Mesenchymal stem cell (in vitro differentiated cells and primary cell): ENCODE measurements at places on chromosomes 13 and 19.

- H3K4me1 ChIP-seq, result peaks cover 2% of the 10 kb centered on the region
- no peak for DNase-seq
- H3K27ac ChIP-seq, result no peak overlapping the region
- peaks cover 8% of the 10 kb centered on the region for H3K36me3 ChIP-seq
Observed at GRCh38 chr13:23760000-23760399, 129.2 kb downstream of the MIPEP start.

GRCh38 chr13:47220453-47221140 lies 323.7 kb upstream of the HTR2A start:
- no peak overlapping the region for H3K4me3 ChIP-seq
- no peaks in the 10 kb centered on the region for H3K4me1 ChIP-seq
- peak; percentile 27 for DNase-seq
- H3K27ac ChIP-seq, result no peak overlapping the region
- H3K27me3 ChIP-seq, result no peaks in the 10 kb centered on the region

DNA sequence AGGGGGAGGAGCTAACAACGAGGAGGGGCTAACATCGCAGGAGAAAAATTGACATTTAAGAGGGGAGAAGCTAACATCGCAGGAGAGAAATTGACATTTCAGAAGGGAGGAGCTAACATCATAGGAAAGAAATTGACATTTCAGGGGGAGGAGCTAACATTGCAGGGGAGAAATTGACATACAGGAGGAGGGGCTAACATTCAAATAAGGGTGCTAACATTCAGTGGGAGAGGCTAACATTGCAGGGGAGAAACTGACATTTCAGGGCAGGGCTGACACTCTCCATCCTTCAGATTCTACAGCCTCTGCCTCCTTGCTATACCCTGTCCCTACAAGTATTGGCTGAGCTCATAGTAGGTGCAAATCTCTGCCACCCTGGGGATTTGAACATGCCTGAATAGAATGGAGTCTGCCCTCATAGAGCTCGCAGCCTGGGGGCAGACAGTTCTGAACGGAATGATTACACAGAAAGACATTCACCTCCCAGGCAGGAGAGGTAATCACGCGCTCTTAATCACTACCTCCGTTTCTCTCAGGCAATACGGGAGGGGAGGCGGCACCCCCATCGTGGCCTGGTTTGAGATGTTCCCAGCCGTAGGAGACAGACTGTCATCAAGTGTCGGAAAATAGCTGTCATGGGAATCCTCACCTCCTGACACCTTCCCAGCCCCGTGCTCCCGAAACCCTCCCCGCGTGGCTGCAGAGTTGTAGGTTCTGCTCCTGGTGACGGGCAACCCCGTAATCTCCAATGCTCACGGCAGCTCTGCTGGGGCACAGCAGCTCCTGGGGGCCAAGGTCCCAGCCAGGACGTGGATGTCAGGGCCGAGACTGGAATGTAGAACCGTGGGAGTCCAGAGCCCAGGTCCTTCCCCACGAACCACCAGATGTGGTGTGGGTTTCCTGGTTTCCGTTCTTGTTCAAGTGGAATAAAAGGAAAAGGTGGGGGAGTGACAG lies 9.5 kb downstream of the GPR32 start:
- no peaks in the 10 kb centered on the region for H3K36me3 ChIP-seq
- H3K27me3 ChIP-seq, result no peaks in the 10 kb centered on the region
- no peaks in the 10 kb centered on the region for H3K4me1 ChIP-seq
- H3K4me3 ChIP-seq, result no peak overlapping the region
- no peak overlapping the region for H3K27ac ChIP-seq

GRCh38 chr13:76884186-76884906 lies 1.9 kb downstream of the KCTD12 start:
- no peaks in the 10 kb centered on the region for H3K36me3 ChIP-seq
- peaks cover 12% of the 10 kb centered on the region for H3K4me1 ChIP-seq
- peaks cover 4% of the 10 kb centered on the region for H3K27me3 ChIP-seq

- no peak for DNase-seq
- no peak overlapping the region for H3K27ac ChIP-seq
- no peaks in the 10 kb centered on the region for H3K36me3 ChIP-seq
- no peaks in the 10 kb centered on the region for H3K27me3 ChIP-seq
Observed at GRCh38 chr13:26259634-26260033, 5.7 kb downstream of the CDK8 start.

DNA sequence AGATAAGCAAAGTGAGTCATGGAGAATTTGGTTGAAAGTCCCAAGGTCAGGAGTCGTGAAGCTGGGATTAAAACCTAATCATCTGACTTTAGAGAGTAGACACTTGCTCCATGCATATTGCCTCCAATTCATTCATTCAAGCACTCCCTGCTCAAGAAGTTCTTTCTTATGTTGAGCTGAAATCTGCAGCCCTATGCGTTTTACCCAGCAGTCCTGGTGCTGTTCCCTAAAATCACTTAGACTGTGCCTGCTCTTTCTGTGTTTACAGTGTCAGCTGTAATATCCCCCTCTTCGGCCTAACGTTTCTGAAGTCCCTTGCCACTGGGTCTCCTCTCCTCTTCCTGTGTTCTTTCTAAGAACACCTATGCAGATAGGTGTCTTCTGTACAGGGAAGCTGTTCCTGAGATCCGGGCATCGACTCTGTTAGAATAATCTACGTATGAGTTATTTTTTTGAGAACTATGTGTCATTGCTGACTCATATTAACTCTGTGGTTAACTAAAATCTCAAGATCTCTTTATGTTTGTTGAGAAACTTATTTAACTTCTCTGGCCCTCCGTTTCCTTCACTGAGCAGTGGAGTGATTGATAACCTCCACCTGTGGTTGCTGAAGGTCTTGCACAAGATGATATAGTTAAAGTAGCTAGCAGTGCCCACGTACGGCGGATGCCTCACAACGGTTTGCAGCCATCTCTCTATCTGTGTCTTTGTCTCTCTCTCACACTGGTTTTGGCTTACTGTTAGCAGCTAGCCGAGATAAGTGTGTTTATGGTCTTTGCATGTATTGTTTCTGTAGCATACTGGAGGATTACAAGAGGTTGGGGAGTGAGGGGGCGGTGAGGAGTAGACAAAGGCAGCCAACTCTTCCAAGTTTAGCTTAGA lies 4.7 kb downstream of the ALOX5AP start:
- no peaks in the 10 kb centered on the region for H3K27me3 ChIP-seq
- peak overlapping the region; percentile 76 for H3K27ac ChIP-seq
- peaks cover 26% of the 10 kb centered on the region for H3K4me1 ChIP-seq

GRCh38 chr13:79501538-79502232 lies 20.7 kb downstream of the NDFIP2 start:
- H3K4me3 ChIP-seq, result no peak overlapping the region
- no peaks in the 10 kb centered on the region for H3K4me1 ChIP-seq
- no peak overlapping the region for H3K27ac ChIP-seq
- no peaks in the 10 kb centered on the region for H3K27me3 ChIP-seq
- no peaks in the 10 kb centered on the region for H3K36me3 ChIP-seq

DNA sequence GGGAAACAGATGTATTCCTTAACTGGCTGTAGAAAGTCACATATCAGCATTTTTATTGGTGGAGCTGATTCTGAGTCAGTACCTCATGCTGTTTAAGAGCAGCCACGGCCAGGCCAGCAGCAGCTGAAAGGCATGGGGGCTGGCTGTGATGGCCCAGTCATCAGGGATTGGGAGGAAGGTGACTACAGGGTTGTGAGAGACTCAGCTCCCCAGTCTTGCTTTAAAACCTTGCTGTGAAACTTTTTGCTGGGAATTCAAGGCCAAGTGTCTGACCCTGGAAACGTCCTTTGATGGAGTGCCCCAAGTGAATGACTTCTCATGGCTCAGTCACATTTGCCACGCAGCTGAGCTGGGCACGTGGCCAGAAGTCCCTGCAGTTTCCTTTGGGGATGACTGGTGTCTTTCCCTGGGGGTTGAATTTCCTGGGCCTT lies 39.1 kb upstream of the RNF113B start:
- peaks cover 25% of the 10 kb centered on the region for H3K4me1 ChIP-seq
- peak overlapping the region; percentile 75 for H3K27ac ChIP-seq
- peaks cover 13% of the 10 kb centered on the region for H3K36me3 ChIP-seq
- no peaks in the 10 kb centered on the region for H3K27me3 ChIP-seq
- peak; percentile 94 for DNase-seq
- H3K4me3 ChIP-seq, result no peak overlapping the region

DNA sequence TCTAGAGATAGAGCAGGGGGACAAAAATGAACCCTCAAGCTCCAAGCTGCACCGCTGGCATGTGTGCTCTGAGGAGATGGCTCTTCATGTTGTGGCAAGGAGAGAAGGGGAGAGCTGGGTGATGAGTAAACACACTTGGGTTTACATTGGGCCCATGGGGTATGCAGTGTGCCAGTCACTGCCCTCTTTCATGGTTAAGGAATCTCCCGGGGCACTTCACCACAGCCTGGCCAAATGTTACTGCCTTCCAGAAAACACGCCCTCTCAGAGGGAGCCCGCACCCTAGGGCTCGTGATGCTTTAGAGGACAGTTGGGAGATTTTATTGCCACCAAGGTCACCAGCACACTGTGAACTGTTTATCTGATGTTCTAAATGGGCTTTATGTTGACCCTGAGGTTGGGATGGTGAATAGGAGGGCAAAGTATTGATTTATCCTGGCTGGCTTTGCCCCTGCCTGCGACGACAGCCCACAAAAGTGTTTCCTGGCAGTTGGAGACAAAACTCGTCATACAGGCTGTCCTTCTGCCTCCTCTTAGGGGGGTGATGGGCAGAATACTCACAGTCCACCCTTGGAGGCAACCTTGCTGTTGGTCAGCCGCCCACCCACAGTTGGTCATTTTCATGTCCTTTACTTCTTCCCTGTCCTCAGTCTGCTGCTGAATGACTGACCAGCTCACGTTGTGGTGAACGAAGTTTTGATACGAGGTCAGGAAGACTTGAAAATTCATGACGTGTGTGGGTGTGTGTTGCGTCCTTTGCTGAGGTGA lies 156.9 kb downstream of the STK24 start:
- no peaks in the 10 kb centered on the region for H3K4me1 ChIP-seq
- no peak for DNase-seq
- H3K27ac ChIP-seq, result no peak overlapping the region
- no peak overlapping the region for H3K4me3 ChIP-seq

- no peak overlapping the region for H3K4me3 ChIP-seq
- H3K36me3 ChIP-seq, result no peaks in the 10 kb centered on the region
- no peaks in the 10 kb centered on the region for H3K4me1 ChIP-seq
Observed at GRCh38 chr13:94952787-94953186, 240.4 kb upstream of the SOX21 start.

DNA sequence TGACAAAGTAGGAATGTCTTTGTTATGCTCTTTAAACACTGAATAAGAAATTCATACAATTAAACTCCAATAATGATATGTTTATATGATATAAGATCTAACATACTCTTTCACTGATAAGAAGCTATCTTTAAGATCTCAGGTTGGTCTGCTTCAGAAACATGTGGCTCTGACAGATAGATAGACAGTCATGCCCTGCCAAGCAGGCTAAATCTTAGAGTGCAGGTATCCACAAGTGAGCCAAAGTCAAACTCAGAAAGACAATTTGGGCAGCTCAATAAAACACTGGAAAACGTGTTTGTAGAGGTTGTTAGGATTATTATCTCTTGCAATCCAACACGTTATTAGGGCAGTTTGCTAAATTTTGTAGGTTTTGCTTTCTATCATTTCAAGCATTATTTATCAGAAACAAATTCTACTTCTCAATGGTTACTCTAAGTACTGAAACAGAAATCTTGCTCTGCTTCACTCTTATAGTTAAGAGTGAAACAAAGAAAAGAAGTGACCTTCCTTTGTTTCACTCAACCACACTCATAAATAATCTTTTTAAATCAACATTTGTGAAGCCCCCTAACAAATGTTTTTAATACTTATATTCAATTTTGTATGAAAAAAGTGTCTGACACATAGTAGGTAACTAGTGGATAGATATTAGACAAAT lies 1255.6 kb downstream of the DIAPH3 start:
- no peak overlapping the region for H3K4me3 ChIP-seq
- H3K27ac ChIP-seq, result no peak overlapping the region

DNA sequence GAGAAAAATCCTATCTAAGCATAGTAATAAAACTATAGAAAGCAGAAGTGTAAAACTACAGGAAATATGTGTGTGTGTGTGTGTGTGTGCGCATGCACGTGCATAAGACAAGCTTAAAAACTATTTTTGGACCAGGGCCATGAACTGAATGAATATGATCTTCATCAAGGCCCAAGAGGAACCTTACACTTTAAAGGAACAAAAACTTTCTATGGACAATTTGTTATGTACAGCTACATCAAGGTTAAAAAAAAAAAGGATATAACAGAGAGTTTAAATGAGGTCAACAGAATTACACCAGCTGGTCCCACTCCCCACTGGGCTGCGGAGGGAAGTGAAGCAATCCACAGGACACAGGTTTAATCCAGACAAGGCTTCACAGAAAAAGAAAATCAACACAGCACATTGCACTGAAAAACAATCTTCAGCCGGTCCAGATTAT lies 151.1 kb downstream of the LHFPL6 start:
- DNase-seq, result peak; percentile 68
- no peaks in the 10 kb centered on the region for H3K36me3 ChIP-seq
- H3K4me1 ChIP-seq, result no peaks in the 10 kb centered on the region
- peak overlapping the region; percentile 18 for H3K27ac ChIP-seq

- no peak overlapping the region for H3K4me3 ChIP-seq
- no peaks in the 10 kb centered on the region for H3K27me3 ChIP-seq
- H3K27ac ChIP-seq, result no peak overlapping the region
- H3K4me1 ChIP-seq, result peaks cover 6% of the 10 kb centered on the region
Observed at GRCh38 chr19:6801485-6802086, 29.1 kb downstream of the VAV1 start.

GRCh38 chr13:109140479-109141349 lies 511.3 kb downstream of the MYO16 start:
- peak overlapping the region; percentile 44 for H3K4me3 ChIP-seq
- H3K36me3 ChIP-seq, result no peaks in the 10 kb centered on the region
- H3K4me1 ChIP-seq, result no peaks in the 10 kb centered on the region
- DNase-seq, result no peak

GRCh38 chr19:52691737-52692136 lies 43.1 kb downstream of the ZNF611 start:
- no peak overlapping the region for H3K4me3 ChIP-seq
- H3K27me3 ChIP-seq, result no peaks in the 10 kb centered on the region
- no peak for DNase-seq

DNA sequence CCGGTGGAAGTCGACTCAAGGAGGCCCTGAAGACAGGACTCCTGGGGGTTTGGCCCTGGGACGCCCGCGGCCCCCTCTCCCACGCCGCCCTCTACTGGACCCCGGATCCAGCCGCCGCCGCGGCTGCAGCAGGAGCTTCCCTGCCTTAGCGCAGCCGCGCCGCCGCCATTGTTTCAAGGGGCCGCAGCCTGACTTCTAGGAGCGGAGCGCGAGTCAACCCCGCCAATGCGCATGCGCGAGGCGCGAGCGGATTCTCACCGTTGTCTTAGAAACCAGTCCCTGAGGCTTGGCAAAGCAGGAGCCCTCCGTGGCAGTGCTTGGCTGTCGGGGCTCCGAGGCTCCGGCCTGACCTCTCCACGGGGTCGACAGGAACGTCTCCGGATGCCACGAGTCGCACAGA lies 19.1 kb upstream of the ZNF420 start:
- peaks cover 3% of the 10 kb centered on the region for H3K36me3 ChIP-seq
- no peak overlapping the region for H3K4me3 ChIP-seq
- no peaks in the 10 kb centered on the region for H3K4me1 ChIP-seq
- no peak overlapping the region for H3K27ac ChIP-seq
- no peaks in the 10 kb centered on the region for H3K27me3 ChIP-seq

- H3K4me3 ChIP-seq, result peak overlapping the region; percentile 85
- peaks cover 26% of the 10 kb centered on the region for H3K4me1 ChIP-seq
- peak overlapping the region; percentile 39 for H3K27ac ChIP-seq
- H3K36me3 ChIP-seq, result peaks cover 18% of the 10 kb centered on the region
- DNase-seq, result peak; percentile 12
- no peaks in the 10 kb centered on the region for H3K27me3 ChIP-seq
Observed at GRCh38 chr19:42242069-42242511, 312 bp downstream of the GSK3A start.
